ENCODE measurements at places on chromosomes 3 and 15. TPM values are rescaled to one million over a fixed set of nuclear protein-coding genes. Genes with fewer than 3 reads are reported as not detected.
A peak's percentile ranks its signal among the peaks of the same experiment; 100 is the strongest.

DNA sequence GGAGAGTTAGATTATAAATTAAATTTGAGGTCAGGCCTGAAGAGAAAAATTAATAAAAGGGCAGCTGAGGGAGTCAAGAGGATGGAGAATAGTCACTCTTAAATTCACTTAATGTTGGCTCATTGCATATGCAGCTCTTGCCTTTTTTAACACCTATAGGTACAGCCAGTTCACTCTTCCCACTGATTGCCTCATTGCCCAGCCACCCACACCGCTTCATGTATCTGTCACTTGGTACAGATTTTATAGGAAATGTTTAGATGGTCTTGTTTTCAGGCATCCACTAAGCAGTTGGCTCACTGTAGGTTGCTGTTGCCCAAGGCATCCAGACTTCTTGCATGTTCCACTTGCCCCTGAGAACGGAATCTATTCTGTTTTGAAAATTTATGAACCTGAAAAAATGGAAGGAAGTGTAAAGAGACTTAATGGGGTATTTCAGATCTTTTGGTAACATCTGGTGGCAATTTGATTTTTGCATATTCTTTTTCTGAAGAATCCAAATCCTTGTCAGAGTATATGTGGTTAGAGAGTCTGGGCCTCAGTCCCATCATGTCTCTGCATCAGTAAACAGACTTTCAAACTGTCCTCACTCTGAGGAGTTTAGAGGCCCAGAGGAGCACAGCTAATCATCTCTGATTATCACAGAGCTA, 151.9 kb downstream of the RBPMS2 start:
- no peak for DNase-seq

GRAMD1C gene
- 0.54 TPM for total RNA-seq

DNA sequence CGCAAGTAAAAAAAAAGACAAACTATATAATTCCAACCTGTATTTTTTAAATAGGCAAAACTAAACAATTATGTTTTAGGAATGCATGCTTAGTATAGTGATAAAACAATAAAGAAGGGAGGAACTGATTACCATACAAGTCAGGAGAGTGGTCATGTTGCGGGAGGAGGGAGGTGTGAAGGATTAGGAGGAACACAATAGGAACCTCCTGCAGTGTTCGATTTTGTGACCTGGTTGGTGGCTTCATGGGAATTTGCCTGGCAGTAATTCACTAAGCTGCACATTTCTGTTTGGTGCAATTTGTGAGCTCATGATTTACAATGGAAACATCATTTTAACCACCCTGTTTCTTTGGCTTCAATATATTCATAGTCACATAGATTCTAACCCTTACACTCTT, 78.3 kb downstream of the TPRA1 start:
- no peak for DNase-seq

DNA sequence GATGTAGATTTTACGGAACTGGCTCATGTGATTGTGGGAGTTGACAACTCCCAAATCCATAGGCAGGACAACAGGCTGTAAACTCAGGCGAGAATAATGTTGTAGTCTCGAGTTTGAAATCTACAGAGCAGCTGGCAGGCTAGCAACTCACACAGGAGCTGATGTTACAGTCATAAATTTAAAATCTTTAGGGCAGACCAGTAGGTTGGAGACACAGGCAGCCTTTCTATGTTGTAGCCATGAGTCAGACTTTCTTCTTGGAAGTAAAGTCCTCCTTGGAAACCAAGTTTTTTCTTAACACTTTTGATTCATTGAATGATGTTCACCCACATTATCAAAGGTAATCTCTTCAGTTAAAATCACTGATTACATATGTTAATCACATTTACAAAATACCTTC, 89.1 kb upstream of the ALCAM start:
- DNase-seq = no peak

PRKAR2A gene
- total RNA-seq = 33.3 TPM

- no peak for DNase-seq
These were observed 966.1 kb downstream of the AGBL1 start for GRCh38 chr15:87045746-87046145.

CRTC3 gene
- 109 TPM for total RNA-seq

DNA sequence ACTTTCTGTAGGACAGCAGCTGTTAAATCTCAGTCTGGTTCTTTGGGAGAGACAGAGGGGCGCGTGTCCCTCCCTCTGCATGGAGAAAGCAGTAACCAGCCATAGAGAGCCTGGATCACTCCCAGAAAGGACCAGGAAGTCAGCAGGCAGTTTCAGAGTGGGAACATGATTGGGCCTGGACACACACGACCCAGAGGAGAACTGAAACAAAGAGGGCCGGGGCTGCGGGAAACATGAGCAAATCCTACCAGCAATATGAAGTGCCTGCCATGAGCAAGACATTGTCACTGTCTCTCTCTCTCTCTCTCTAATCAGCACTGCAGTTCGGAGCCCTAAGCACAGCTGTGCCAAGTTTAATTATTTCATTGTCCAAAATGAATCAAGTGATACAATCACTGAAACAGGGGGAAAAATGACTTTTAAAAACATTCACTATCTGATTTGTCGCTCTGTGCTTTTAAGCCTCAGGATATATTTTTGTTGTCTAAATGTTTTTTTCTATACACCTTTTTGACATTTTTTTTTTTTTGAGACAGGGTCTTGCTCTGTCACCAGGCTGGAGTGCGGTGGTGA, 17.6 kb downstream of the MUC13 start:
- no peak for DNase-seq

CKMT1B gene
- total RNA-seq = not detected

DNA sequence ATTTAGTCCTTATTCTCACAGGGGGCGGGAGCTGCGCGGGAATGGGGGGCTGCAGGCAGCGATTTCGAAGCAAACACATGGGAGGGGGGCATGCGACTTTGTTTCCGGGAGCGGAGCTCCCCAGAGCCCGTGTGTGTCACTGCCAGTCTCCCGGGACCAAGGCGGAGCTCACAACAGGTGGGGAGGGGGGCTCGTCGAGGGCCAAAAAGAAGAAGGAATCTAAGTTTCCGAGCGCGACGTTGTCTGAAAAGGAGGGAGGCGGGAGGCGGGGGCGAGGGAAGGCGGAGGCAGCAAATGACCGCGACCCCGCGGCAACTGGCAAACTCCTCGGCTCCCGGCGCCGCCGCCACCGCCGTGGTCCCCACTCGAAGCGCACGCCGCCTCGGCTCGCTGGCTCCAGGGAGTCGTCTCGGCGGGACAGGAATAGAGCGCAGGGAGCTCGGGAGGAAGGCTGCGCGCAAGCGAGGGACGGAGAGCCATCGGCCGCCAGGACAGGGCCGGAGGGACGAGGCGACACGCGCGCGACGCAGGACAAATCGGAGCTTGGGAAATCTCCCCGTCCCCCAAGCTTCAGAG, 1.4 kb downstream of the FOXP1 start:
- DNase-seq = peak; percentile 18

DNA sequence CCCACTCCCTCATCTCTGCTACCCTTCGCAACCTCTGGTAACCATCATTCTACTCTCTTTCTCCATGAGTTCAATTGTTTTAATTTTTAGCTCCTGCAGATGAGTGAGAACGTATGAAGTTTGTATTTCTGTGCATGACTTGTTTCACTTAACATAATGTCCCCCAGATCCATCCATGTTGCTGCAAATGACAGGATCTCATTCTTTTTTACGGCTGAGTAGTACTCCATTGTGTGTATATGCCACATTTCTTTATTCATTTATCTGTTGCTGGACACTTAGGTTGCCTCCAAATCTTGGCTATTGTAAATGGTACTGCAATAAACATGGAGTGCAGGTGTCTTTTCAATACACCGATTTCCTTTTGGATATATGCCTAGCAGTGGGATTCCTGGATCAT, 12.1 kb downstream of the GALK2 start:
- no peak for DNase-seq

GRCh38 chr15:73957785-73958184, 31.5 kb downstream of the LOXL1 start:
- DNase-seq = no peak

HTR3E gene
- total RNA-seq = not detected

GRCh38 chr15:98514034-98514622, 134.2 kb upstream of the IGF1R start:
- DNase-seq = no peak

- DNase-seq = no peak
These were observed 508 bp downstream of the GORASP1 start for GRCh38 chr3:39106851-39107387.

- no peak for DNase-seq
These were observed 684.1 kb downstream of the NTRK3 start for GRCh38 chr15:87572381-87572910.

ZNF620 gene
- 4.0 TPM for total RNA-seq

DNA sequence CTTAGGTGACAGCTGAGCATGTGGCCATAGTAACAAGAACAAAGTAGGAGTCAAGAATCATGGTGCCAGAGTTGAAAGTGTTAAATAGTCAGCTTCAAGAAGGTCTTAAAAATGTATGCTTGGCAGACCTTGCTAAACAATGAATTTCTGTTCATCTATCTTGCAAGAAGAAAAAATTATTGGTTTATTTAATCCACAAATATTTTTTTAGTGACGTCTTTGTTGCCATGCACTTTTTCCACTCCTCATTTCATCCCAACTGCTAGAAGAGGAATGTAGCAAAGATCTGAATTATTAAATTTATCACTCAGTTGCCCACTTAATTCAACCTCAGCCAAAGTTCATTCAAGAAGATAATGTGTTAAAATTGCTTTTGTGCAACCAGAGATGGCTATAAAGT, 3.2 kb upstream of the SLC4A7 start:
- DNase-seq = no peak

GRCh38 chr3:95752199-95752598, 1062.2 kb upstream of the EPHA6 start:
- DNase-seq = no peak

DNA sequence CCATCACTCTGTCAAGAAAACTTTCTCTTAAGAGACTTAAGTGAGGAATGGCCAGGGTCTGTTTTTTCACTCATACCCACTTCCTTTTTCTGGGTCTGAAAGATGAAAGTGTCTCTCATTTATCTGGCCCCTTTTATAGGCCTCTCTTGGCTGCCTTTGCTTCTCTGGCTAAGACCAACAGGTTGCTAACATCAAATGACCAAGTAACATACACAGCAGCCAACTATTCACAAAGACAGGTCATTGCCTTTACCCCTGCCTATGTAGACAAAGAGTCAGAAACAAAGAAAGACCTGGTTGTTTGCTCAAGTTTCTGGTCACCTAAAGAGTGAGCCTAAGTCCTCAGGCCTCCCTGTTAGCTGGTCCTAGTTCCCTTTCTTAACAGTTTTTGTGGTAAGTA, 24.0 kb upstream of the CSTA start:
- DNase-seq = no peak

UCN2 gene
- not detected for total RNA-seq

TERC gene
- 4.0 TPM for total RNA-seq

CLDN18 gene
- total RNA-seq = not detected

- DNase-seq = no peak
These were observed 26.8 kb upstream of the PCOLCE2 start for GRCh38 chr3:142915636-142916035.

UROC1 gene
- total RNA-seq = not detected

DNA sequence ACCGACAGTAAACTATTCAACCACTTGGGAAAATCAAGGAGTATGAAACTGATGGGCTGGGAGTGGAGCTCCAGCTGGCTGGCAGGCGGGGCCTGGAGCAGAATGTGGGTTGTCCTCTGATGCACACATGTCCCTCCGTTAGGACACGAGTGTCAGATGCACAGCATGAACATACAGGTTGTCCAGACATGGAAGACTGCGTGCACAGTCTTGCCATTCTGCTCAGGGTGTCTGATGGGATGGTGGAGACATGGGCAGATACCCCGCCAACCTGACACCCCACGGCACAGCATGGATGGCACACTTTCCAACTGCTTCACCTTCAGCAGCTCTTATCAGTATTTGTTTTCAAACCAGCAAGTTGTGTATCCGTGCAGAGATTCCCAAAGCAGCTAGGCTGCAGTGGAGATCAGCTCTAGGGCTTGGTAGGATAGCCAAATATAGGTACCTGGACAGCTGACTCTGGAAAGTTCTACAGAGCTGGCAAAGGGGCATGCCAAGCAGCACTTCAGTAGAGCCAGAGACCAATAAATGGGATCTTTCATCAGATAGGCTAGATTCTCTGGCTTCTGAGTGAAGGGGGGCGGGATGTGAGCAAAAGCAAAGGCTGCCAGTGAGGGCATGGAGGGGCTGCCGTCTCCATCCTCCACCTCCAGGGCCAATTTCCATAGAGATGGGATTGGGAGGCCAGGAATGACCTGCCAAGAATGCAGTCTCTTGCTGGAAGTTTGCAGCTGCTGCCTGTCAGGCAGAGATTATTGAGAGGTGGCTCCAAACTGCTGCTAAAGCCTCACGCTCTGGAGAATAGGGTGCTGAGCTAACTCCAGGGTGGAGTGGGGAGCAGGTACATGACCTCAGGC, 47.2 kb upstream of the KY start:
- no peak for DNase-seq

CCK gene
- not detected for total RNA-seq

DNA sequence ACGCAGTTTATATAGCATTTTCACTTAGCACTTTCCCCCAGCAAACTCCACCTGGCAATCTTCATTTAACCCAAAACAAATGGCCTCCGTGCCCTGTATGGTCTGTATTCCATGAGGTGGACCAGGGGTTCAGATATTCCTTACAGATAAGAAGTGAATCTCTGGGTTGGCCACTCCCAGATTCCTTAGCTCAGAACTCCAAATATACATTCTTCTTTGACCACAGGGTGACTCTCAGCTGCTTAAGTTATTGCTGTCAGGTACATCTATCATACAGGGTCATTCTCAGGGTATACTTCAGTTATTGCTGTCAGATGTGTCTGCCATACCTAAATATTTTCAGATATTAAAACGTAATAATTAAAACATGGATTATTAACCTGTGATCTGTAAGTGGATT, 229.8 kb downstream of the TBL1XR1 start:
- no peak for DNase-seq

- DNase-seq = peak; percentile 76
These were observed 28.9 kb downstream of the FBXW12 start for GRCh38 chr3:48400824-48401433.

- DNase-seq = no peak
These were observed 58.9 kb downstream of the ZNF445 start for GRCh38 chr3:44418549-44418948.

DNA sequence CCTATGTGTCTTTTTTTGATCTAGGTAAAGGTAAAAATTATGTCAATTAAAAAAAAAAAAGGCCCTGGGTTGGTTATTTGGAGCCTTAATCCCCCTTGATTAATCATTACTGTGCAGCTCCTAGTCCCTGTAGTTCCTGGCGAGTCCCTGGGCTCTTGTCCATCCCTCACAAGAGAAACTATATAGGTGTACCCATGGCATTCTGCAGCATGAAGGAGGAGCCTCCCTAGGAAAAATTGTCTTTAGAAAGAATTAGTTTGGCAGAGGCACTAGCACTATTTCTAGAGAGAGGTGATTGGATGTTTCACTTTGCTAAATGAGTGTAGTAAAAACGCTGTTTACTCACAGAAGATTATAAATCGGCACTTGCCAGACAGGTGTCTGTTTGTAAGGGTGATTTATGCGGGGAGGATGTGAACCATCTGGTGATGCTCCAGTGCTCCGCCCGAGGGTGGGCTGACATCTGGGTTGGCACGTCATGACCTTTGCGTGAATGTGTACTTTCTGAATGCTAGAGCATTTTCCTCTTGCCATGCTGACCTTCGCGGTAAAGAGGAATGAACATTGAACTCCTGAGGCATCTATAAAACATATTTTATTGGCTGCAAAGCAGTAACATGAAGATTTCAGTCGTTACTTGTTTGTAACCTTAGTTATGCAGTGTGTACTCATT, 12.6 kb downstream of the PLCL2 start:
- DNase-seq = peak; percentile 45

Measured in naive thymus-derived CD4-positive, alpha-beta T cell (primary cell).